ENCODE measurements at places on chromosomes 2 and 18.

- DNase-seq, result no peak
Observed at GRCh38 chr2:3805201-3805939, 102.0 kb downstream of the DCDC2C start.

GRCh38 chr2:26809211-26809610, 23.4 kb downstream of the CENPA start:
- DNase-seq, result no peak

- peak; percentile 56 for DNase-seq
Observed at GRCh38 chr18:58493516-58494253, 135.2 kb downstream of the ALPK2 start.

DNA sequence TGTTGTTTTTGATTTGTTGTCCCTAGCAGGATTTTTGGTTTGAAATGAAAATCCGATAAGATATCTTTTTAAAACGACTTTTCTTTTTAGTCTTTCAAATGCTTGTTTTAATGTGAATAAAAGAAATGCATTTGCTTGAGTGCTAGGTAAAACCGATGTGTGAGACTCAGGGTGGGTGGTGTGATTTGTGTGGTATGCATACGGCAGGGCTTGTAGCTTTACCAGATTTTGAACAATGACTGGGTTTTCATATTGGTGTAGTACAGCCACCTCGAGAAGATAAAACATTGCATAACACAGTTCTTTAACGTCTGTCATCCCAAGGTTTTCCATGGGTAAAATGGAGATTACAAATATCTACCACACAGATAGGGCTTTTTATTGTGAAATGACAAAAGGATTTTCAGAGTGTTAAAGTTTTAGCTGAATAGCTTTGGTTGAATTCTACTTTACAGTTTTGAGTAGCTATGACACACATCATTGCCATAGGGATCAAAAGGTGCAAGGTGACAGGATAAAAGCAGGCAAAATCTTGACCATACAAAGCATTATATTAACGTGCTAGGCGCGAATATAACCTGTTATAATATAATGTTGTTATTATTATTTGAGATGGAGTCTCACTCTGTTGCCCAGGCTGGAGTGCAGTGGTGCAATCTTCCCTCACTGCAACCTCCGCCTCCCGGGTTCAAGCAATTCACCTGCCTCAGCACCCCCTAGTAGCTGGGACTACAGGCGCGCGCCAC, 824 bp upstream of the ZNF638 start:
- DNase-seq, result no peak

GRCh38 chr2:128466776-128467175, 148.1 kb upstream of the HS6ST1 start:
- DNase-seq, result no peak

DNA sequence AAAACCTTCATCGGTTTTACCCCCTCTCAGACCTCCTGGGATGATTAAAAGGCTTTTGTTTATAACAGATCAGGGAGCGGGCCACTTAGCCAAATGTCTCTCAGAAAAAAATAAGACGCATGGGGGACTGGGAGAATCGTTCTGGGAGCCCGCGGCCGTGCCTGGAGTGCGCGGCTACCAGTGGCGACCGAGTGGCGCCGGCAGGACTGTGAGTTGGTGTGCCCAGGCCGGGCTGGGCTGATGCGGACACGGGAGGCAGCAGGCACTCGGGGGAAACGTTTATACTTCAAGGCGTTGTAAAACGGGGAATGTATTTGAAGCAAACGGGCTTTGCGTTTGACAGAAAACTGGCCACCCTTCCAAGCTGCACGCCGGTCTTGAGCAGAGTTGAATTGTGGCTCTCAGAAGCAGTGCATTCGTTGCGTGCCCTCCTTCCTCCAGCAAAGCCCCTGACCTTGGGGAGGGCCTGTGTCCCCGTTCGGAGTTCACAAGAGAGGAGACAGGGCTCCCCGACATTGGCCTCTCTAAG, 4.7 kb upstream of the HOXD10 start:
- no peak for DNase-seq

- no peak for DNase-seq
Observed at GRCh38 chr18:12744103-12744502, 41.3 kb downstream of the PSMG2 start.

DNA sequence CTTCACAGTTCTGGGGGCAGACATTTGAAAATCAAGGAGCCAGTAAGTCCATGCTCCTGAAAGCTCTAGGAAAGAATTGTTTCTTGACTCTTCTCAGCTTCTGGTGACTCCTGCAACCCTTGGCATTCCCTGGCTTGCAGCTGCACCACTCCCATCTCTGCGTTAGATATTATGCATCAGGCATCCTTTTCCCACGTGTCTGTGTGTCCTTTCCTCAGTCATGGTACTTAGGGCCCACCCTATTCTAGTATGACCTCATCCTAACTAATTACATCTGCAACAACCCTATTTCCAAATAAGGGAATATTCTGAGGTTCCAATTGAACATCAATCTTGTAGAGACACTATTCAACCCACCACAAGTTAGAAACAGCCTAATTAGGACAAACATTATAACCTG, 931.7 kb upstream of the CHAC2 start:
- DNase-seq, result no peak

- no peak for DNase-seq
Observed at GRCh38 chr2:227862227-227862740, 9.1 kb upstream of the DAW1 start.

- DNase-seq, result no peak
Observed at GRCh38 chr2:232998666-232998985, 14.4 kb downstream of the NGEF start.

DNA sequence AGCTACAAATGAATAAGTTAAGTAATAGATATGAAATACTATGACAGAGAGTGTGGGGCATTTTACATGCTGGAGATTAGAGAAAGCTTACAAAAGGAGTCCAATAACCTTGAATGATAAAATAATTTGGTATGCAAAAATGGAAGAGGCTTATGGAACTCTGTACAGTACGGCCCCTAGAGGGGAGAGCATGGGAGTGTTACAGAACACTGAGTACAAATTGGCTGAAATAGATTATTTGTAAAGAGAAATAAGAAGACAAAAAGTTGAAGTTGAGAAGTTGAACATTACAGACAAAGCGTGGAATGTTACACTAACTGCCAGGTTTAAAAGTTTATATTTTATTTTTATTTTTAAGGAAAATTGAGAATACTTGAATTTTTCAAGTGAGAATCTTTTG, 192.1 kb upstream of the DOK6 start:
- no peak for DNase-seq

DNA sequence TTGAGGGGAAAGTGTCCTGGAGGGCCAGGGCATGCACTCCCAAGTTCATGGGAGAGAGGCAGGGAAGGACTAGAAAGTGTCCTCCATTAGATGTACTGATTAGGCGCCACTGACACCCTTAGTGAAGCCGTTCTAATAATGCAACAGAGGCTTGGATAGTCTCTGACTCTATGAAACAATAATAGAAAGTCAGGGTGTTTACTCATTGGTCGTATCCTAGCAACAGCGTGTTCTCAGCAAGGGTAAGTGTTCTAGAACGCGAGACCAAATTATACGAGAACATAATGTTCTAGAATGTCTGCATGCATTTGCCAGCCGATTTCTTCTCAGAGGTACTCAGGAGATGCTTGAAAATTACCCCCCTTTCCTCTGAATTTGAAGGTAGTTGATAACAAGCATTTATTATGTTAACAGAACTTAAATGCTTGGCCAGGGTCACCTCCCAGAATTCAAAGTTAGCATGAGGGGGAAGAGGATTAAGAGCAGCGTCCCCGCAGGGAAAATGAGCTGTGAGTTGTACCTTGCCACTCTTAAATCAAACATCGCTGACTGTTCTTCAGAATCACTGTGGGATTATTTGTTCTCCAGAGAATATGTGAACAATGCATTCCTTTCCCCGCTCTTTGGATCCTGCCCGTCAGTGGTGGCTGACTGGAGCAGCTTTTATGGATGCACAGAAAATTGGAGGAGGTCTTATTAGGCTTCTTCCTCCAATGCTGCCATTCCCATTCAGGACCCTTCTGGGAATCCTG, 33.7 kb upstream of the PDIA6 start:
- DNase-seq, result no peak

DNA sequence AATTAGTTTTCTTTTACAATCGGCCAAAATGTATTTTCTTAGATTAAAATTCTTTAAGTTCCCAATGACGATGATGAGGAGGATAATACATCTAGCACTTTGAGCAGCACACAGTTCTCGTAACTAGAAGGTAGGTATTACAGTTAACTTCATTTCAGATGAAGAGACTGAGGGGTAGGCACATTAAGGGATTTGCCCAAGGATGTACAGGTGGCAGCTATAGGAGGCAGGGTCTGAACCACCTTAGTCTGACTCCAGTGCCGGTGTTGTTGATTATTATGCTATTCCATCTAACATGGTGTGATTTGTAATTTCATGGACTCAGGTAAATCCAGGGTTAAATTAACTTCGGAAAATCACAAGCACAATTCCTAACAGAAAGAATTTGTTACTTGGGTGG, 1.1 kb downstream of the CD28 start:
- no peak for DNase-seq

- DNase-seq, result no peak
Observed at GRCh38 chr2:111017034-111017622, 103.6 kb upstream of the BCL2L11 start.

DNA sequence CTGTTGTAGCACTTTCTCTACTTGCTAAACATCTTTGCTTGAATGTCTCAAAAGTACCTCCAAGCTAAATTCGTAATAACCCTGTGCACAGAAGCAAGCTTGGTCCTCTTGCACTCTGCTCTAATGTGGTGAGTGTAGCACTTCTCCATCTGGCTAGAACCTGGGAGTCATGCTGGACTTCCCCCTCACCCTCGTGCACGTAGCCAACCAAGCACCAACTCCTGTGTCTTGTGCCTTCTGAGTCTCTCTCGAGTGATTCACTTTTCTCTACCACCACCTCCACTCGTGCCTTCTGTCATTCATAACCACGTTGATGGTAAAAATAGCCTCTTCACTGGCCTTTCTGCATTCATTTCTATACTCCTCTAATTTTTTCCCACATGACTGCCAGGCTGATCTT, 91.9 kb upstream of the KCNE4 start:
- no peak for DNase-seq

- DNase-seq, result no peak
Observed at GRCh38 chr2:134386310-134386709, 132.4 kb downstream of the MGAT5 start.
